ENCODE measurements at places on chromosomes 12 and 14.
A peak's percentile ranks its signal among the peaks of the same experiment; 100 is the strongest.

DNA sequence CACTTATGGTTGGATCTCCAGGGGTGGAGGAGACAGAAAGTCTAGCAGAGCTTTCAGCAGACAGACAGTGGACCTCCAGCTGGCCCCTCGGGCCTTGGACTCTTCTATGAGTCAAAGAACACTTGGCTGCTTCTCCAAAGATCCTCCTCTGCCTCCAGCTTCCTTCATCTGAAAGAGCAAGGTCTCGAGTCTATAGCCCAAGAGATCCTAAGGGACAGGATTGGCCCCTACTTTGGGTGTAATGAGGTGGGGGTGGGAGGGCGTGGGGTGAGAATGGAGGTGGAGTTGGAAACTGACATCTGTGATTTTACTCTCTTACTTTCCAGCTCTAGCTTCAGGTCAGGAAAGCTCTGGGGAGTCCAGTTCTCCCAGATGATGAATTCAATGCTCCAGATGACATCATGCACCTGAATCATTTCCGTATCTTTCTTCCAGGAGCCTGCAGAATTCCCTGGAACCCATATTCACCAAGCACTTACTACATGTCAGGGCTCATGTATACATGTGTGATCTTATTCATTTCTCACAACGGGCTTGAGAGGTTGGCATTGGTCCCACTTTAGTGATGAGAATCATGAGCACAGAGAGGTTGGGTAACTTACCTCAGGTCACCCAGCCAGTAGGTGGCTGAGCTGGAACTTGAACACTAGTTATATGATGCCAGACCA lies 10.2 kb upstream of the PGF start:
- H3K36me3 ChIP-seq = no peaks in the 10 kb centered on the region
- H3K27me3 ChIP-seq = no peaks in the 10 kb centered on the region
- H3K27ac ChIP-seq = peak overlapping the region; percentile 5
- H3K4me3 ChIP-seq = no peak overlapping the region
- H3K4me1 ChIP-seq = no peaks in the 10 kb centered on the region
- peak; percentile 48 for DNase-seq

GRCh38 chr12:14884458-14884878 lies 1.2 kb downstream of the MGP start:
- no peak overlapping the region for H3K27ac ChIP-seq
- H3K36me3 ChIP-seq = no peaks in the 10 kb centered on the region
- H3K27me3 ChIP-seq = no peaks in the 10 kb centered on the region
- peak; percentile 80 for DNase-seq

DNA sequence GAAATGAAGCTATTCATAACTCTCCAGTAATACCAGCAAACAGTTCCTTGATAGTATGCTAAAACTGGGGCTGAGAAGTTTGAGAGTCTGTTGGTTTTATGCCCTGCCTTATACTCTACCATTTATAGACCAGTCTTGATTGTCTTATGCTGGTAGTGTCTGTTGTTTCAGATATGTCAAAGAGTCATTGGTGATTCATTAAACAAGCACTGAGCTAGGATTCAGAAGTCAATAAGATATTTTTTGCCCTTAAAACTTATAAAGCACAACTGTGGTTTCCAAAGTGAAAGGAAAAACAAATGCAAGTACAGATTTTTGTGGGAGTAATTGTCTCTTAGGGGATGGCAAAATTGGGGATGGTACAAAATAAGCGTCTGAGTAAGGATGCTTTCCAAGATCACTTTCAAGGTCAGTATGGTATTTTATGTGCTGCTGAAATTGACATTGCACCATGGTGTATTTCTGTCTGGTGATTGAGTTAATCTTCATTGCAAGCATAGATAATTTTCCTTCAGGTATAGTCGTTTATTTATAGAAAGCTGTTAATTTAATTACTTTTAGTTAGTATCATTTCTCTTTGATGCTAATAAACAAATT lies 289.5 kb upstream of the E2F7 start:
- no peak for DNase-seq
- H3K27ac ChIP-seq = no peak overlapping the region
- no peaks in the 10 kb centered on the region for H3K36me3 ChIP-seq
- peaks cover 34% of the 10 kb centered on the region for H3K27me3 ChIP-seq

- no peaks in the 10 kb centered on the region for H3K27me3 ChIP-seq
- H3K4me1 ChIP-seq = peaks cover 34% of the 10 kb centered on the region
- DNase-seq = no peak
- H3K27ac ChIP-seq = peak overlapping the region; percentile 94
Observed at GRCh38 chr12:6342140-6342889, 439 bp upstream of the TNFRSF1A start.

GRCh38 chr14:89344920-89345254 lies 72.1 kb downstream of the FOXN3 start:
- no peak for DNase-seq
- no peaks in the 10 kb centered on the region for H3K36me3 ChIP-seq
- H3K27ac ChIP-seq = no peak overlapping the region
- H3K4me1 ChIP-seq = peaks cover 25% of the 10 kb centered on the region

GRCh38 chr14:105531894-105532623 lies 5.7 kb downstream of the TMEM121 start:
- no peak for DNase-seq
- no peak overlapping the region for H3K4me3 ChIP-seq

- no peak overlapping the region for H3K4me3 ChIP-seq
- no peaks in the 10 kb centered on the region for H3K36me3 ChIP-seq
- H3K4me1 ChIP-seq = no peaks in the 10 kb centered on the region
- DNase-seq = no peak
Observed at GRCh38 chr14:65156568-65157366, 54.5 kb upstream of the MAX start.

GRCh38 chr12:121514184-121514742 lies 66.6 kb downstream of the KDM2B start:
- no peak overlapping the region for H3K27ac ChIP-seq
- H3K4me3 ChIP-seq = no peak overlapping the region
- H3K36me3 ChIP-seq = peaks cover 14% of the 10 kb centered on the region
- DNase-seq = no peak
- H3K4me1 ChIP-seq = no peaks in the 10 kb centered on the region
- no peaks in the 10 kb centered on the region for H3K27me3 ChIP-seq

DNA sequence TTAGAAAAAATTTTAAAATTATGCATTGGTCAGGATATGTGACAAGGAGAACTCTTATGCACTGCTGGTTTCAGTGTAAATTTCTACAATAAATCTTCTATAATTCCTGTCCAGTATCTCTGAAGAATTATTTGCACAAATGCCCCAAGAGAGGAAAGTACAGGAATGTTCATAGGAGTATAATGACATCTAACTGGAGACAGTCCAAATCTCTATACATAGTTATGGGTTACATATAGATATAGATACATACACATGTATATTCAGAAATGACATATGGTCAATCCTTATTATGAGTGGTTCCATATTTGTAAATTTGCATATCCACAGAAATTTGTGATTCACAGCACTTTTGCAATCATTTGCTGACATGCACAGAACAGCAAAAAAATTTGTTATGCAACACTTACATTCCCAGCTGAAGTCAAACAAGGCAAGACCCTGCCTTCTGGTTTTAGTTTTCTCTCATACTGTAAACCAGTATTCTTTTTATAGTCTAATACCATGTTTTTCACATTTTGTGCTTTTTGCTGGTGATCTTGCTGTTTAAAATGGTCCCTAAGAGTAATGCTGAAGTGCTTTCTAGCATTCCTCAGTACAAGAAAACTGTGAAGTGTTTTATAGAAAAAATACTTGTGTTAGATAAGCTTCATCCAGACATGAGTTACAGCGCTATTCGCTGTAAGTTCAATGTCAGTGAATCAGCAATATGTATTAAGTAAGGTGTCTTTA lies 103.8 kb downstream of the SLC16A7 start:
- H3K4me1 ChIP-seq = peaks cover 11% of the 10 kb centered on the region
- peak overlapping the region; percentile 18 for H3K27ac ChIP-seq

- DNase-seq = peak; percentile 74
- H3K36me3 ChIP-seq = peaks cover 40% of the 10 kb centered on the region
- peak overlapping the region; percentile 98 for H3K4me3 ChIP-seq
- H3K4me1 ChIP-seq = peaks cover 27% of the 10 kb centered on the region
Observed at GRCh38 chr14:21072031-21072473, 1.9 kb downstream of the ARHGEF40 start.

DNA sequence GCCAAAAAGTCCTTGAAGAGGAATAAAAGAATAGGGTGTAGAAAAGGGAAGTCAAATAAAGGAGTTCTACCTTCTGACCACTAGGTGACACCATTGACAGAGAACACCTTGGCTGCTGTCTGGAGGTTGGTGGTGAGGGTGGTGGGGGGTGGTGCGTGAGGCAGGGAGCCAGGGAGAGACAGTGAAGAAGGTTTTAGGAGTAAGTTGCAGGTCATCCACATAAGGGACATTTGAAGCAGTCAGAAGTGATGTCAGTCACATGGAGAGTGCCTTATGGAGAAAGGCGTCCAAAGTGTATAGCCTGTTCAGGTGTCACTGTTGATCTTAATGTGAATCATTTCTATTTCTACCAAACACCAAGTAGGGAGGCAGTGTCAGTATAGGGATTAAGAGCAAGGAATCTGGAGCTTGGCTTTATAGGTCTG lies 279.3 kb upstream of the DDHD1 start:
- no peak overlapping the region for H3K4me3 ChIP-seq
- no peaks in the 10 kb centered on the region for H3K4me1 ChIP-seq
- H3K27ac ChIP-seq = no peak overlapping the region
- DNase-seq = peak; percentile 46
- H3K27me3 ChIP-seq = peaks cover 11% of the 10 kb centered on the region
- H3K36me3 ChIP-seq = no peaks in the 10 kb centered on the region

DNA sequence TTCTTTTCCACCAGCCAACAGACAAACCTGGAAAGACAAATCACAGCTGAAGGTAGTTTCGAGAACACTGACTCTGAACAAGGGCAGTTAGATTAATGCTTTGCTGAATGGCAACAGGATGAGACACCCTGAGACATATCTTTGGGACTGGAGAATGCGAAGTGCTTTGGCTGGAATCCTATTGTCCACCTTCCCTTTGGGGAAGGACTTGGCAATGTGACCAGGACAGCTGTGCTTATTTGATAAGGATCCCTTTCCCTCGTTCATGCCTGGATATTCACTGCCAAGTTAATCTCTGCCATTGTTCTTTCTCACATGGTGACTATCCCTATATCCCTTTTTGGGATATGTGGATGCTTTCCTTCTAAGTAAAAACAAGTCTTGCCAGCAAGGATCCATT lies 537.1 kb upstream of the SEL1L start:
- no peak for DNase-seq
- H3K4me1 ChIP-seq = no peaks in the 10 kb centered on the region
- H3K27ac ChIP-seq = no peak overlapping the region
- H3K4me3 ChIP-seq = no peak overlapping the region

DNA sequence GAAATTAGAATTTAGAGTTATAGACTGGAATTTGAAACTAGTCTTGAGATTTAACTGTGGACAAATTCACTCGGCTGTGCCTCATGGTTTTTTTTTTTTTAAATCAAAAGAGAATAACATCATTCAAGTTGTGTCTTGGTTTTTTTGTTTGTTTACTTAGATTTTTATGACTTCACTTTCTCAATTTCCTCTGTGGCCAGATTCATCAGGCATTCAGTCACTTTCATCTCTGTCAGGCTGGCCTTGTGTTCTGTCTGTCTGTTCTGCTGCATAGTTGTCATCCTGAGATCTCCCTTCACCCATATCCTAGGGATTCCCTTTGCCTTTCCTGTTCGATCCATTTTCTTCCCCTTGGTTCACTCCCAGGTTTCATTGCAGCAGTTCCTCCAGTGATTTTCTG lies 10.0 kb downstream of the MARK3 start:
- DNase-seq = no peak
- H3K27me3 ChIP-seq = no peaks in the 10 kb centered on the region
- H3K4me1 ChIP-seq = peaks cover 43% of the 10 kb centered on the region
- no peaks in the 10 kb centered on the region for H3K36me3 ChIP-seq
- H3K4me3 ChIP-seq = no peak overlapping the region

DNA sequence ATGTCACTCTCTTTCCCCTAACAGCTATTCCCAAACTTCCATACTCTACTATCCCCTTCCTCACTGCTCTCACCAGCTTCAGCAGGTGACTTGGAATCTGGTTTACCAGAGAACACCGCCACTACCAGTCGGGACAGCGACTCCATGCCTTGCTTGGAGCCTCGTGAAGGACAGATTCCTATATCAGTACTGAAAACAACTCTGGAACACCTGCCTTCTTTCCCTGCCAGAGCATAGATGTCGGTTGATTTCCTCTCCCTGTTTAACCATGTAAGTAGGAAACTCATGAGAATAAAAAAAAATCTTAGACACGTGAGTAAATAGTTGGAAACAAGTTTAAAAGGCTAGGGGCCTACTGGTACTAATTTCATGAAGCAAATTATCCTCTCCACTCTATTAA lies 219.5 kb upstream of the ABCD2 start:
- H3K27me3 ChIP-seq = no peaks in the 10 kb centered on the region
- H3K4me3 ChIP-seq = no peak overlapping the region
- no peak overlapping the region for H3K27ac ChIP-seq
- no peaks in the 10 kb centered on the region for H3K4me1 ChIP-seq
- no peaks in the 10 kb centered on the region for H3K36me3 ChIP-seq

DNA sequence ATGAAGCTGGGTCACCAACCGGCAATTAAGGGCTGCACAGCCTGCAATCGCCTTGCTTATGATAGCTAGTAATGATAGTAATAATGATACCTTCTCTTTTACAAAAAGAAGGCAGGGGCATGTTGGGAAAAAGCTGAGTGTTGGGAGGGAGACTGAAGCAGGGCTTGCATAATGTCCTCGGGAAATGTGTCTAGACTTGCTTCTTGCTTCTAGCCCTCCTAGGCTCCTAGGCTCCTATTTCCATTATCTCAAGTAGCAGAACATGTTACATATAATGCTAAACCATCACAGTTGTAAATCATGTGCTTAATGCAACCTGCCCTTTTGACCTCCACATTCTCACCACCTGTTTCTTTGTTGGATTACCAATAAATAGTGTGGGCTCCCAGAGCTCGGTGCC lies 18.7 kb downstream of the RERGL start:
- no peak for DNase-seq
- H3K4me1 ChIP-seq = no peaks in the 10 kb centered on the region
- H3K27ac ChIP-seq = no peak overlapping the region
- H3K4me3 ChIP-seq = no peak overlapping the region
- H3K27me3 ChIP-seq = no peaks in the 10 kb centered on the region

All from A673 (cell line).